WTC11 (cell line): ENCODE measurements at places on chromosomes 1 and 21. TPM values are rescaled to one million over a fixed set of nuclear protein-coding genes. Genes with fewer than 3 reads are reported as not detected.

- H3K4me1 ChIP-seq, result no peaks in the 10 kb centered on the region
These were observed 136.6 kb upstream of the IVNS1ABP start for GRCh38 chr1:185453496-185454192.

GRCh38 chr1:229170778-229171505 lies 100.0 kb upstream of the RAB4A start:
- H3K4me1 ChIP-seq, result peaks cover 22% of the 10 kb centered on the region
- H3K27me3 ChIP-seq, result peaks cover 3% of the 10 kb centered on the region
- peaks cover 6% of the 10 kb centered on the region; the same call in 1 of the 2 replicates for H3K36me3 ChIP-seq
- H3K4me3 ChIP-seq, result no peak overlapping the region

- peaks cover 41% of the 10 kb centered on the region for H3K4me1 ChIP-seq
- DNase-seq, result no peak
- no peaks in the 10 kb centered on the region for H3K27me3 ChIP-seq
- peaks cover 6% of the 10 kb centered on the region for H3K36me3 ChIP-seq
- peak overlapping the region; percentile 10; the same call in 1 of the 2 replicates for H3K27ac ChIP-seq
These were observed 46.2 kb downstream of the USP25 start for GRCh38 chr21:15775981-15776380.

GRCh38 chr1:56578963-56579875 lies at the start of gene PLPP3:
Gene PLPP3 (minus strand): TSS chr1:56579563. CDS start chr1:56579016, 547 bp downstream.
- no peaks in the 10 kb centered on the region; the same call in 1 of the 2 replicates for H3K36me3 ChIP-seq
- H3K27ac ChIP-seq, result peak within 1 kb of the TSS; percentile 96
- DNase-seq, result peak; percentile 78
- peaks cover 57% of the 10 kb centered on the region for H3K4me1 ChIP-seq
- H3K4me3 ChIP-seq, result peak within 1 kb of the TSS; percentile 96

- no peaks in the 10 kb centered on the region for H3K4me1 ChIP-seq
- no peaks in the 10 kb centered on the region for H3K36me3 ChIP-seq
- H3K27me3 ChIP-seq, result no peaks in the 10 kb centered on the region
- H3K4me3 ChIP-seq, result no peak overlapping the region
- no peak overlapping the region for H3K27ac ChIP-seq
These were observed 14.1 kb upstream of the TRAPPC10 start for GRCh38 chr21:43997766-43998742.

GRCh38 chr1:151944857-151945575 lies 35.7 kb upstream of the THEM4 start:
- H3K4me1 ChIP-seq, result peaks cover 16% of the 10 kb centered on the region
- H3K36me3 ChIP-seq, result no peaks in the 10 kb centered on the region
- no peak overlapping the region for H3K27ac ChIP-seq
- H3K27me3 ChIP-seq, result no peaks in the 10 kb centered on the region; the same call in 1 of the 2 replicates
- no peak for DNase-seq
- no peak overlapping the region for H3K4me3 ChIP-seq

GRCh38 chr1:188827400-188827799 lies 1650.3 kb downstream of the BRINP3 start:
- H3K4me1 ChIP-seq, result peaks cover 13% of the 10 kb centered on the region
- H3K36me3 ChIP-seq, result no peaks in the 10 kb centered on the region
- no peak overlapping the region for H3K4me3 ChIP-seq
- H3K27ac ChIP-seq, result no peak overlapping the region

DNA sequence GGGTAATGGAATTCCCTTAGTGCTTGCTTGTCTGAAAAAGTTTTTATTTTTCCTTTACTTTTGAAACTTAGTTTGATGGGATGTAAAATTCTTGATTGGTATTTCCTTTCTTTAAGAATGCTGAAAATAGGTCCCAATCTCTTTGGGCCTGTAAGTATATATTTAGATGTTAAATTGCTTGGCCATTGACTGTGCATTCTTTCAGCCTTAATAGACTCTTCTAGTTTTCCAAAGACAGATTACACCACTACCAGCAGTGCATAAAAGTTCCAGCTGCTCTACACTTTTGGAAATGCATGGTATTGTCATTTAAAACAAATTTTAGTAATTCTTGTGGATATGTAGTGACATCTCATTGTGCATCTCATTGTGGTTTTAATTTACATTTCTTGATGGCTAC lies 464.8 kb upstream of the USP24 start:
- H3K27ac ChIP-seq, result no peak overlapping the region
- no peak overlapping the region for H3K4me3 ChIP-seq
- no peaks in the 10 kb centered on the region for H3K27me3 ChIP-seq
- peaks cover 7% of the 10 kb centered on the region for H3K4me1 ChIP-seq
- DNase-seq, result no peak
- H3K36me3 ChIP-seq, result no peaks in the 10 kb centered on the region; the same call in 1 of the 2 replicates

PGLYRP4 gene
- total RNA-seq, result not detected in 3 replicates

LBR gene
- total RNA-seq, result 63.8 to 86.0 TPM (median 66.0 TPM) in 3 replicates

LORICRIN gene
- total RNA-seq, result not detected in 3 replicates

MTARC2 gene
- total RNA-seq, result 12.5 to 15.5 TPM (median 15.2 TPM) in 3 replicates
